ENCODE measurements at places on chromosomes 3 and 15. TPM values are rescaled to one million over a fixed set of nuclear protein-coding genes. Genes with fewer than 3 reads are reported as not detected.

DNA sequence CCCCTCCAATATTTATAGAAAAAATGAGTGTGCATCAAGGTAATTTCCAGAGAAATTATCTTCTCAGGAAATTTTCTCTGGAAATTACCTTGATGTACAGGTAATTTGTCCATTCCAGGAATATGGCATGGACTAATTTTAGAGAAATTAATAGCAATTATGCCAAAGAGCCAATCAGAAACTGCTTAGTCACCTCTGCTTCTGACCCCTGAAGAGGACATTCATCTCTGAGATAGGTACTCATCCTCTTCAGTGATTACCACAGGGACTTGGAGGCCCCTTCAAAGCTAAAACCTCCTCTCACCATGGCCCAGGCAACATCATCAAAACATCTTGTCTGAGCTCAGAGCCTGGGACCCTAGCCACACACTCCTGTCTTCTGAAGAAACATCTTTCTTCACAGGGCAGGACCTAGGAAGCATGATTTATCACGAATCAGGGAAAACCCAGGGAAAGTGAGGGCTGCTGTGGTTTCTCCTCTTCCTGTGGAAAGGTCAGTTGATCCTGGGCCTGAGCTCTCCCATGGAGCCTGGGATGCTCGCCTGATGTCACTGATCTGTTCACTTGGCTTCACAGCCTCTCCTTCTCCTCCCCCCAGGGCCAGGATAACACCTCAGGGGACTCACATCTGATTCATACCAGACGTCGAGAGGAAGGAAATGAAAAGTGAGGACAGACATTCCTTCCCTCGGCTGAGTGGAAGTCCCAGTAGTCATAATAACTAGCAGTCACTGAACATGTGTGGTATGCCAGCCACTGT is 210.5 kb downstream of the DTWD1 start:
- no peak for DNase-seq

- DNase-seq = no peak
Measured at GRCh38 chr15:79881668-79882067, 15.1 kb downstream of the MTHFS start.

DNA sequence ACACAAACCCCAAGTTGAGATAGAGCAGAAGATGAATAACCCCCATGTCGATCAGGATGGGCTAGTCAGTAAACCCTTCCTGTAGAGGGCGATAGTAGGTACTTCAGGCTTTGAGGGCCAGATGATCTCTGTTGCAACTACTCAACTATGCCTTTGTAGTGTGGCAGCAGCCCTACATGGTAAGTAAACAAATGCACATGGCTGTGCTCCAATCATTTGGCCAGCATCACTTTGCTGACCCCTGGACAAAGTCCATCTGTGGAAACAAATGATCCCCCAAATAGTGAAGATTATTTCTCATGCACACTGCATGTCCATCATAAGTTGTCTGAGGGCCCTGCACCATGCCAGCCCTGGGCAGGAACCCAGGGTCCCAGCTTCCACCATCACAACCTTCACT is 402.2 kb upstream of the PROK2 start:
- no peak for DNase-seq

GRCh38 chr3:129645286-129645685 is 38.8 kb upstream of the PLXND1 start:
- no peak for DNase-seq

DNA sequence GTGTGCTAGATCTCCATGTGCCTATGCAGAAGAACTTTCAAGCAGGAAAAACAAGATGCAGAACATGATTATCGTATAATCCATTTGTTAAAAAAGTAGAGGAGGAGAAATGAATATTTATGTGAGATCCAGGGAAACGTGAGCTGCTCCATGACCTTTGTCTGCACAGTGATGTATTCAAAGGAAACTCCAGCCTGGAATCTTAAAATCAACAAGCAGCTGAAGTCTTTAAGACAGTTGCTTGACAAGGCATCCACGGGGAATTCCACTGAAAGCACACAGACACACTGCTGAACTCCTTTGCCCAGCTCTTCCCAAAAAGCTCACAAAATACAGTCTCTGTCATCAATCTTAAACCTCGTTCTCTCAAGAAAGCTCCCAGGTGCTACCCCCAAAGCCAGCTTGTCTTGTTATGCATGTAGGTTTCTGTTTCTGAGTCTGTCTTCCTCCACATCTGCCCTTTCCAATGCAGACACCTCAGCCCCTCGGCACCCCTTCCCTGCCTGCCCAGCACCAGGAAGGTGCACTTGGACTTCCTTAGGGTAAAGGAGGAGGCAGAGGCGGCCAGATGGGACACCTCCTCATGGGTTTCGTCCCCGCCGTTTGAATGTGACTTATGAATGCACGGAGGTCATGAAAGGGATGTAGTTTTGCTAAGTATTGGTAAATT is 28.7 kb downstream of the LRRK1 start:
- peak; percentile 36 for DNase-seq

- DNase-seq = no peak
Measured at GRCh38 chr3:111769992-111770352, 89.1 kb upstream of the PHLDB2 start.

DNA sequence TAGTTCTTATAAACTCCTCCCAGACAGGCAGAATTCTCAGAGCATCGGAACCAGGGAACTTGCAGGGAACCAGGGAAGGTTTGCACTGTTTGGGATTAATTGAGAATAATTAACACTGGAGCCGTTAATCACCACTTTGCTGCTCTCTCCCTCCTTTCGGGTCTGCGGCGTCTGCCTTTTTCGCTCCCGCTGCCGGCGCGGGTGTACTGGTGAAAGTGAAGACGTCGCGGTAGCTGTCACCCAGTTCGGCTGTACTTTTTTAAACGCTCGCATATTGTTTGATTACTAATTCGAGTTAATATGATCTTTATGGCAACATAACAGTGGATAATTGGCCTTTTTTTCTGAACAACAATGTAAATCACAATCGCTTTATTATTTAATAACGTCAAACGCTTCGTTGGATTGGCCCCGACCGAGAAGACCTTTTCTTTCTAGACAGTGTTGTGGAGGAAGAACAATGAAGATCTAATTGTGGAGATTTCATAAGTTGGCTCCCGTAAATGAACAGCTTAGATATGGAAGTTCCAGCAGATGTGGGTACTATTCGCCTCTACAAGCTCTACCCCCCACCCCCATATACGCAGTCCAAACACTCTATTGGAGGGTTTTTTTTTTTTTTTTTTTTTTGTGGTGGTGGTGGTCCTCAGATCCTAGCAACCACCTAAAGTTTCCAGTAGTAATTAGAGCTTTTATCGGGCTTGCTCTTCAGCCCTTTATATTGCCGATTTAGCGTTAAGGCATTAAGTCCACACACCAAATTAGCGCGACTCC is 12.7 kb downstream of the SOX2 start:
- no peak for DNase-seq

DNA sequence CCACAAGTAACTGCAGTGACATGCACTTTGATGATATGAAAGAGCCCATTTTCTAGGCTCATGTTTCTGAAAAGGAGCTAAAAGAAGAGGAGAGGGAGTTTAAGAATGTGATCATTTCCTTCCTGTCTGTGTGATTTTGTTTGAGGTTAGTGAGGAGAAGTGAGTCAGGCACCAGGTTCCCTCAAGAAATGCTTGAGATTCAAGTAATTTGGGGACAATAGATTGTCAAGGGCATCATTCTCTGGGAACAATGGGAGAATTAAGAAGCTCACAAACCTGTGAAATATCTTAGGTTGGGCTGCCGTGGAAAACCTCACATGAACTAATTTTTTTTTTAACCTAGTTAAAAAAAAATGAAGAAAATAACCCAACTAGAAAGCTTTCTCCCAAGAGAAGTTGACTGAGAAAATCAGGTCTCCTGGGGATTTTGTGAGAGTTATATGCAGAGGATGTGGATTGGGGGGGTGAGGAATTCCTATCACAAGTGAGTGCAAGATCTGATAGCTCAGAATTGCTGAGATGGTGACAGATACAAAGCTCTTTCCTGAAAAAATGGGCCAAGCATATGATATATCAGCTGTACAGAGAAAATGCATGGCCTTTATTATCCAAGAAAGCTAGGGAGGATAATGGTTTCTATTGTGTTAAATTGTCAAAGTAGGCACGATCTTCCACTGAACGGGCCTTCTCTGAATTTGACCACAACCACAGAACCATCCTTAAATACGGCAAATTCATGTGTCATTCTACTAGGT is 203.3 kb downstream of the FEZF2 start:
- no peak for DNase-seq

MUC20 gene
- 0.57 TPM for total RNA-seq

DUOX2 gene
- total RNA-seq = 0.13 TPM

DNA sequence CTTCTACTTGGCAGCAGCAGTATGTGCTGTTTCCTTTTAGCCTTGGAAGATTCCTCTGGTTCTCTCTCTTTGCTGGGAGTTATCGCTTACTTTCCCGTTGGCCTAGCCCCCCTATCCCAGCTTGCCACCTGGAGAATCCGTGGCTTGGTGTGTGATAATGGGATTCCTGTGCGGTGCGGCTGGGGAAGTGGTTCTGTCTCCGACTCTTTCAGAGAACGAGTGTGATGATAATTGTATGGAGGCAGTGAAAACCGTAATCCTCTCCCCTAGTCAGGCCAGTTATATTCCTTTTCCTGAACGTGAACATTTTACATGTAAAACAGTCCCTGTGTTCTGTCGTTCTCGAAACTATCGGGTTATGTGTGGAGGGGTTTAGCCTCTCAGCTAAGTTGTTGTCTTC is 300.1 kb upstream of the C2CD4B start:
- DNase-seq = no peak

CHRD gene
- total RNA-seq = 1.8 TPM

PDZRN3 gene
- 9.5 TPM for total RNA-seq
